ENCODE measurements at places on chromosomes 11 and 22. TPM values are rescaled to one million over a fixed set of nuclear protein-coding genes. Genes with fewer than 3 reads are reported as not detected.

PLA2G3 gene
- 1.3 TPM for total RNA-seq

RIMBP3B gene
- total RNA-seq: 0.07 TPM

KCNA4 gene
- not detected for total RNA-seq

RFPL3 gene
- not detected for total RNA-seq

CABP4 gene
- total RNA-seq: not detected
